ENCODE measurements at places on chromosomes 3 and 15.

GRCh38 chr3:89877230-89877629, 769.8 kb downstream of the EPHA3 start:
- DNase-seq = no peak

GRCh38 chr3:177430653-177431052, 233.4 kb upstream of the TBL1XR1 start:
- no peak for DNase-seq

GRCh38 chr3:106135451-106136160, 266.8 kb upstream of the CBLB start:
- no peak for DNase-seq

DNA sequence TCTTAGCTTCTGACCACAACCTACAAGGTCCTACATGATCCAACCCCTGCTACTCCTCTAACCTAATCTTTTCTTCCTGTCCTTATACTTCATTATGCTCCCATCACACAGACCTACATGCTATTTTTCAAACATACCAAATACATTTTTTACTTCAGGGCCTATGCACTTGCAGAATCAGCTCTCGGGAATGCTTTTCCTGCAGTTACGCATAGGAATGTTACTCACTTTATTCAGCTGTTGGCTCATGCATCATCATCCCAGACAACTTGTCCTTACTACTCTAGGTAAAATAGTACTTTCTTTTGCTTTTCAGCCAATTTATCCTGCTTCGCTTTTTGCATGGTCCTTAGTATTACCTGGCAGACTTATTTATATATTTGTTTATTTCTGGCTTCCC, 105.6 kb downstream of the OXSM start:
- no peak for DNase-seq

DNA sequence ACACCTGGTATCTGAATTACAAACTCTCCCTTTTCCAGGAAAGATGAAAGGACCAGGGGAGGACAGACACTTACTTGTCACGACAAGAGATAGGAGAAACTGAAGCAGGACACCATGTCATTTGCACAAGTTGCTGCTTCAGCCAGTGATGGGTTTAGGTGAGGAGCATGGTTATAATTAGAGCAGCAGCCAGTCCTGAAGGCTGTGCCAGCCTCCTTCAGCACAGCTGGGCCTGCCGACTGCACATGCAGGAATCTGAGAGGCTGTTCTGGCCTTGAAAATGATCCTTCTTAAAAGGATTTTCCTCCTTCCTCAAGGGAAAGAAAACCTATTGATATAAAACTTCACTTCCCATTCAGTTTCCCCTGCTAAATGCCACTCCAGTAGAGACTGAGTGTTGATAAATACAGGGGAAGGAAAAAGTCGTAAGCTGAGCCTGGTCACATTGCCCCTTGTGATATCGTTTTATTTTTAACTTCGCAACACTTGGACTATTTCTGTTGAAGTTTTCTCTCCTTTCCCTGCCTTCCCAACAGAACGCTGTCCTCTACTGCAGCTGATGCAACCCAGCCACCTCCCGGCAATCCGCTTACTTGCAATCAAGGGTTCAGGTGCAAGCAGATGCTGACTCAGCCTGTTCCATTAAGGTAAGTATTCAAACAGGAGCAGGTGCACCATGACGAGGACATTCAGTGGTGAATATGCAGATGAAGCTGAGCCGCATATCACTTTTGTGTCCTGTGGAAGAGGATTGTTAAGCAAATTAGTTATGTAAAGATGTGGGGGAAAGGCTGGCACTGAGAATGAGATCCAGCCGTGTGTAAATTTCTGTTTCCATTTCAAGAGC, at the start of gene FBXO40:
Gene FBXO40, plus strand, starts transcription at position 524 of the 847 bp plus-strand sequence. CDS start 27,197 bp downstream, outside the sequence.
- peak; percentile 46 for DNase-seq

DNA sequence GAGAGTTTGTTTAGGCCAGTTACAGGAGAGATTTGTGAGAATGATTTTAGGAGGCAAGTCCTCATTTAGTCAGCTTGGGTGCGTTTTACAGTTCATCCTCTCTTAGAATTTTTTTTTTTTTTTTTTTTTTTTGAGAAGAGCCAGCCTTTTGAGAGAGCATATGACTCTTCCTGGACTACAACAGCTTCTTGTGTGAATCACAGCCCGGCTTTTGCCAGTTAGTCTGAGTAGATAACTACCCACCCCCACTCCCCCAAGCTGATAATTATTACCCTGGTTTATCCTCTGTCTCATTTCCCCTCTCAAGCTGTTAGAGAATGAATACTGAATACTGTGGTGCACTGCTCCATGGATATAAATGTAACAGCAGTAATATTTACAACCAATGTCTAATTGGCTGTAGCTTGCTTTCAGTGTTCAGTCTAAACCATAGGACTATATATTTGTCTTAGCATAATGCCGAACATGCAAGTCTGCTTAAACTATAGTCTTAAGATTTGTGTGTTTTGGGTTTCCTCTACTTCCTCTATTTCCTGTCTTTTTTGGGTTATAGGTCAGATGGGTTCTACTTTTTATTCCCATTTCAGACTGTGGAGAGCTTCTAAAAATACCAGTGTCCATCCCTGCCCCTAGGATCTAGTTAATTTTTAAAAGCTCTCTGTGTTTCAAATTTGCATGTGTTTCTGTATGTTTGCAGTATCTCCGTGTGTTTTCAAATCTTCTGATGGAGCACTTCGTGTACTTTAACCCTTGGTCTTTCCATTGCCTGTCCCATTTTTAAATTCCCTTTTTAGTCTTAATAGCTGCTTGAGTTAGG, 8.0 kb downstream of the CHD2 start:
- no peak for DNase-seq

GRCh38 chr3:128492671-128493569, at the start of gene GATA2:
Gene GATA2 (minus strand): TSS chr3:128493201. CDS start chr3:128487031, 6,170 bp downstream.
- DNase-seq = no peak

- peak; percentile 50 for DNase-seq
Measured at GRCh38 chr15:34365091-34365825, 1.7 kb downstream of the LPCAT4 start.

DNA sequence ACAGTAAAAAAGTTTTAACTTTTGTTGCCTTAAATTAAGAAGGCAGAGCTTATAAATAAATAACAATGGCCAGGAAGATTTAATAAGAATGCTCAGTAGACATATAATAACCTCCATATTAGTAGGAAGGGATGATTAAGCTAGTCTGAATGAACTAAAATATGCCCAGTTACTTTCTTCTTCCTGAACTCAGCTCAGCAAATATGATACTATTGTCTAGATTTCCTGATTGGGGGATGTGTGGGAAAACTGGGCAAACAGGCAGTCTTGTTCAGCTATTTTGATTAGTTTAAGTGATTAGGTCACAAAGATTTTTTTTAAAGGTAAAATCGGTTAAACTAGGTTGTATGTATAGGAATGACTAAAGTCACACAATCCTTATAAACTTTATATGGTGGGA, 167.2 kb upstream of the SLC2A2 start:
- no peak for DNase-seq

DNA sequence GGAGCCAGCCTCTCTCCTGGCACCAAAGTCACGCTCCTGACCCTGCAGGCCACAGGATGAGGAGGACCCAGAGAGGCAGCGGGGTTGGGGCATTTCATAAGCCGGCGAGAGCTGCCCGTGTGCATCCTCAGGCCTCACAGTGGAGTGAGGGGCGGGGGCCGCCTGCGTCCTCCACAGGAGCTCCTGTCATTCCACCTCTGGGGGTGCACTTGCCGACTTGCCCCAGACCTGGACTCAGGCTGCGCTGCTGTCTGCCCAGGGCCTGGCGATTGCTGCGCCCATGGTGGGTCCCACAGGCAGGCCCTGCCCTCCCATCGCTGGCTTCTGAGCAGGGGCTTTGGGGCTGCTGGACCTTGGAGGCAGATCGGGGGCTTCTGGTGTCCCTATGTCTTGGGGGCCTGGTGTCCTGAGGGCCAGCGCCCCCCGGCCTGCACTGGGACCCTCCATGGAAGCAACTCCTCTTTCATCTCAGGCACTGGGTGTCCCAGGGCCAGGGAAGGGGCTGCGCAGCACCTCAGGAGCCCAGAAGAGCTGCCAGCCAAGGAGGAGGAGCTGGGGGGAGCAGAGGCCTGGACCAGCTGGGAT, 184.0 kb downstream of the GOLGA6L6 start:
- DNase-seq = no peak

DNA sequence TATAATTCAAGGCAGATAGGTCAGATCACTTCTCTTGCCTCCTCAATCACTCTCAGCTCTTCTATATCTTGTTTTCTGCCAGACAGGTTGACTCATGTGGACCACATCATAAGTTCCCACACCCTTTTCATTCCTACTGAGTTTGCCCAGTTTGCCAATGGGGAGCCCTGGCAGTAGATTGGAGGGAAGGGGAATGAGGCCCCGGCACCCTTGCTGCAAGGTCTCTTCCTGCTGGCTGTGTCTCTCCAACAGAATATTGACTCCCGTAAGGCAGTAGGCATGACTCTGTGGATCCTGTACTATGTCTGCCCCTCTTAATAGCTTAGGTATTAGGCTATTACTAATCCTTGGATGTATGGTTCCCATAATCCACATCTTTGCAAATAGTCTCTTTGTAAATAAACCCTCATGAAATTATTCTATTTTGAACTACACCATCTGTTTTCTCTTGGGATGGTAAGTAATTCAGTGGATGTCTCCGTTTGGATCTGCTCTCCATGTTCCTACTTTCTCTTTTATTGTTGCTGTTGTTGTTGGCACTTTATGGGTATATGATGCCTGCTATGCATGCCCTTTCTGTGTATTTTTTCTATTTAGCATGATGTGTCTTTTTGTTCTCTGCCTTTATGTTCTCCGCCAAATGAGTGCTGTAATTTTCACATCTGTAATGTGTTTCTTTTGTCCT, 65.5 kb upstream of the DCBLD2 start:
- no peak for DNase-seq

- DNase-seq = no peak
Measured at GRCh38 chr3:98600412-98601095, 7.1 kb upstream of the CPOX start.

DNA sequence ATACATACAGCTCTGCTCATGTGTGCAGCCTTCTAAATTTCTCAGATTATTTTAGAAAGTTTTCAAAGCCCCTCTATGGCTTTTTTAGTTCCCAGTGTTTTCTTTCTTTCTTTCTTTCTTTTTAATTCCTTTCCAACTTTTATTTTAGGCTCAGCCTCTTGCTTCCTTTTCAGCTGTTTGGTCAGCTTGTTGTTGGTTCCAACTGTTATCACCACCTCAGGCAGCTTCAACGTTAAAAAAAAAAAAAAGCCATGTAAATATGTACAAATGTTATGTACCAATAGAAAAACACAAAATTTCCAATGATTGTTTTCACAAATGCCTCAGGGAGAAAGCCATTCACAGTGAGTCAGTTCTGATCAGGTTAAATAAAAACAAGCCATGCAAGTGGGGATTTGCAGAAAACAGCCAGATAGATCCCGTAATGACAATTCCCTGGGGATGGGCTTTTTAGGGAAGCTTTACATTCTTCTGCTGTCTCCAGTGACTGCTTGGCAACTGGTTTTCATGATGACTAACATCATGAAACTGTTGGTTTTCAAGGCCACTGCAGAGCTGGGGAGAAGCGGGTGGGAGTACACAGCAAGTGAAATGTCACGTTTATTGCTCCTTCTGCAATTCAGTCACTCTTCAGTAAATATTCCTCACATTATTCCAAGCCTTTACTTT, 908.4 kb downstream of the EPHA3 start:
- DNase-seq = no peak

DNA sequence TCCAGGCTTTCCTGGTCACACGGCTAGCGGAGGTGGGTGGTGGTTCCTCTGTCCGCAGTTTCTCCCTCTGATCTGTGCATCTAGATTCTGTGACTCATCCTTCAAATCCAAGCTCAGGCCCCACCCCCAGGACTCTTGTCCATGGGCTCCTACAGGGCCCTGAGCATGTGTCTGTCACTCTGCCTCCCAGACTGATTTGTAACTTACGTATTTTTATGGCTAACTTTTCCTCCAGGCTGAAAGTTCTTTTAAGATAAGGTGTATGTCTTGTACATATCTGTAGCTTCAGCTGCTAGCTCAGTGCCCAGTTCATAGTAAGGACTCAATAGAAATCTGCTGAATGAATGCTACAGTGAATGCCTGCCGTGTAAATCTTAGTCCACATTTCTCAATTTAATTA, 8.0 kb downstream of the ESYT3 start:
- no peak for DNase-seq

DNA sequence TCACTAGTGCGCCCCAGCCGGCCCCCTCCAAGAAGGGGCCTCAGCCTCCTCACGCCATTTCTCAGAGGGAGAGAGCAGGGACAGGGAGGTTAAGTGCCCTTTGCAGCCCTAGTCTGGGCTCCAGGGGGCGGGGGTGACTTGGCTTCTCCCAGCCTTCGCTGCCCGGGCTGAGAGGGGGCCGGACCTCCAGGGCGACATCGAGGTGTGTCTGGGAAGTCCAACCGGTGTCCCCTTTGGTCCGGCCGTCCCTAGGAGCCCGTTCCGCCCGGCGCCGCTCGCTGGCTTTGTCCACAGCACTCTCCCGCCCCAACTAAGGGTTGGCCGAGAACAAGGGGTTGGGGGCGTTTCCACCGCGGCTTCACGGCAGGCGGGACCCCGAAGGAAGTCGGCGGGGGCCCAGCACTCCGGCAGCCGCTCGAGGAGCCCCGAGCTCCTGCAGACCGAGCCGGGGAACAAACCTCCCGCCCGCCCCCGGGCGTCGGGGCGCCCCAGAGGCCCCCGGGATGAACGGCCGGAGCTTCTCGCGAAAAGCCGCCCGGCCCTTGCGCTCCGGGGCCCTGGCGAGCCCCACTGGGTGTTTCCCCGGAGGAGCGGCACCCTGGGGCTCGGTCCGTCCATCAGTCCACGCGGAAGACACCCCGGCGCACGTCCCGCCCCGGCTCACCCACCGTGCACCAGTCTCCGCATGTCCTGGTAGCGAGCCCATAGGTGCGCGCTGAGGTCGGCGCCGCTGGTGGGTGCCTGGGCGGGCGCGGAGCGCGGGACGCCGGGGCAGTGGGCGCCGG, 627 bp downstream of the NT5DC2 start:
- no peak for DNase-seq

DNA sequence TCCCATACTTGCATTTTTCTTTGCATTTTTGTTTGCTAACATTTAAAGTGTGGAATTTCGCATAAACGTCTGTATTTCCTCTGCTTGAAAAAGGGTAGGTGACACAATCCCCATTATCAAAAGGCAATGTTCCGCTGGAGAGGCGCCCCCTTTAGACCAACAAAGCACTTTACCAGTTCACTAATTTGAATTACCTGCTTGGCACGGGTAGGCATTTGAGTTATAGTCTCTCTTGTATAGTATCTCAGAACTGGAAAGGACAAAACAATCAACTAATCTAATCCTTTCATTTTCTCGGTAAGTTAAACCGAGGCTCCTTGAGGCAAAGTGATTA, 775 bp upstream of the CCDC39 start:
- no peak for DNase-seq

- DNase-seq = no peak
Measured at GRCh38 chr15:27410996-27411605, 440.1 kb downstream of the GABRG3 start.

DNA sequence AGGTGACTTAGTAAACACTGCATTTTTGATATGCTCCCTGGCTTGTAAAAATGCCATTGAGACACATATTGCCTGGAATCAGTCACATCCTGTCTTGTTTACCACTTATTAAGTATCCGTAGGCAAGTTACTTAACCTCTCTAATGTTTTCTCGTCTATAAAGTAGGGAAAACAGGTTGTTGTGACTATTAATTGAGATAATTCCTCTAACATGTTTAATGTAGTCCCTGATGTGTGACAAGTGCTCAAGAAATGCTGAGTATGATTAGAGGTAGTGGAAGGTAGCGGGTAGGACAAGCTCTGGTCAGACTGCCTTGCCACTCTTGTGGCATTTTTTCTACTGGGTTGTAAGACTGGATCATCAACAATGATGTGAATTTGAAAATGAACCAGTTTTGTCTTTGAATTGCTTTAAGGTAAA, 54.1 kb downstream of the NFKBIZ start:
- DNase-seq = no peak

Data from left ventricle myocardium inferior (tissue), 1 donor.